CD4-positive, alpha-beta T cell treated with Interleukin-4 for 4 hours (primary cell): ENCODE measurements at places on chromosomes 4 and X.

DNA sequence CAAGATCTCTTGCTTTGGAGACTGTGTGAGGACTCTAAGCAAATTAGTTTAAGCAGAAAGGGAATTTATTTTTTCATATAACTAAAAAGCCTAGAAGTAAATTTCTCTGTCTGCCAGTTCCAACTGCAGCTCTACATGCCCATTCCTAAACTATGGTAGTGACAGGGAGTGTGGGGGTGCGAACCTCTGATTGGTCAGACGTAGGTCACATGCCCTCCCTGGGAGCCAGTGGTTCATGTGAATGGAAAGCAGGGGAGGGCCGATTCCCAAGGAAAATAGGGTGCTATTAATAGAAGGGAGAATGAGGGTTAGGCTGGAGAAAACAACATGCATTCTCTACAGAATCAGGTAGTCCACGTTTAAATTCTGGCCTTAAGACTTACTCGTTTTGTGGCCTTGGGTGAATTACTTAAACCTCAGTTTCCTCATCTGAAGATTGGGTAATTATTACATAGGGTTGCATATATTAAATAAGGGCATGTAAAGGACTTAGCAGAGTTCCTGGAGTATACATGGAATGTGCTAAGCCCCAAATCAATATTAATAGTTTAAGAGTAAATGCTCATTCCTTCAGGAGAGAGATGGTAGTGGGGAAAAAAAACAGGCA is 7.2 kb downstream of the RAB33B start:
- DNase-seq: no peak

DNA sequence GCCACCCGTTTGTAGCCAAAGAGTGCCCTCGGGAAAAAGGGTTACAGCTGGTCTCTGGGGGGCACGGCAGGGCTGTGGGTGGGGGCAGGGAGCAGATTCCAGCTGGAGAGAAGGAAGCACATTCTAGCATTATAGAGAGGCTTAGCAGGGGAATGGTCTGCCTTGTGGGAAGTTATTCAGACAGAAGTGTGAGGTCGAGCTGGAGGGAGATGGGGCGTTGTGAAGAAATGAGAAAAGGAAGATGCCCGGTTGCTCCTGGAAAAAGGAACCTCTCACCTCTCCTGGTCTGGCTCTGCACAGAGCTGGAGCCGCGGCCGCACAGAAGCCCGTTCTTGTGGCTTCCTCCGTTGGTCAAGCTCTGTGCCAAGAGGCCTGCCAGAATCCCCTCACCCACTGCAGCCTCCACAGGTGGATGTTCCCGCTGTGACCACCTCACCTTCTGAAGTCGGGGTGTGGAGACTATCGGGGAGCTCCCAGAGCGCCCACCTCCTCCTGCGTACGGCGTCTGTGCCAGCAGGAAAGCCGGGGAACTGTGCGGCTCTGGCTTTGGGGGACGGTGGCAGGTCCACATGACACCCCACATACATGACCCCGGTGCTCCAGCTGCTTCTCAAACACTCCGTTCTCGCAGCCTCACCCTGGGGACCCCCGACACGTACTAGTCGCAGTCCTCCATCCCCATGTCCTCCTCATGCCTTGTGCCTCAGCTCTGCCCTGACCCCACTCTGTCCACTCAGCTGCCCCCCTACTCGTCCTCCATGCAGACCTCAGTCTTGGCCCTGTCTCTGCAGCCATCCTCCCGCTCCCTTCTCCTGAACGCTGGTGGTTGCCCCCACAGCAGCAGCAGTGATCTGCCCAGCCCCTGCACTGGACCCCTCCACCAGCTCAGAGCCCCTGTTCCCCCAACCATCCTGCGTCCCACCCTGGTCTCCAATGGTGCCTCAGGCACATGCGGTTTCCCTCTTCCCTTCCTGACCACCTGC is 52.2 kb upstream of the HGFAC start:
- DNase-seq: no peak

GRCh38 chrX:38612281-38612680 is 50.9 kb downstream of the TSPAN7 start:
- DNase-seq: no peak

GRCh38 chr4:167897116-167897515 is 195.2 kb upstream of the ANXA10 start:
- no peak for DNase-seq

DNA sequence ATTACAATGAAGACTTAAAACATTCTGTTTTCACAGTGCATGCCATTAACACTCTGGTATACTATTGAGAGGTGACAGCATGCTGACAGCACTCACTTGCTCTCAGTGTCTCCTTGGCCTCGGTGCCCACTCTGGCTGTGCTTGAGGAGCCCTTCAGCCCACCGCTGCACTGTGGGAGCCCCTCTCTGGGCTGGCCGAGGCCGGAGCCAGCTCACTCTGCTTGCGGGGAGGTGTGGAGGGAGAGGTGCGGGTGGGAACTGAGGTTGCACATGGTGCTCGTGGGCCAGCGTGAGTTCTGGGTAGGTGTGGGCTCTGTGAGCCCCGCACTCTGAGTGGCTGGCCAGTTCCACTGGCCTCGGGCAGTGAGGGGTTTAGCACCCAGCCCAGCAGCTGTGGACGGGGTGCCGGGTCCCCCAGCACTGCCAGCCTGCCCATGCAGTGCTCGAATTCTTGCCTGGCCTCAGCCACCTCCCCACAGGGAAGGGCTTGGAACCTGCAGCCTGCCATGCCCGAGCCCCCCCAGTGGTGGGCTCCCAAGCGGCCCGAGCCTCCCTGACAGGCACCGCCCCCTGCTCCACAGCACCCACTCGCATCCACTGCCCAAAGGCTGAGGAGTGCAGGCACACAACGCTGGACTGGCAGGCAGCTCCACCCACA is 135.3 kb upstream of the AR start:
- DNase-seq: no peak

DNA sequence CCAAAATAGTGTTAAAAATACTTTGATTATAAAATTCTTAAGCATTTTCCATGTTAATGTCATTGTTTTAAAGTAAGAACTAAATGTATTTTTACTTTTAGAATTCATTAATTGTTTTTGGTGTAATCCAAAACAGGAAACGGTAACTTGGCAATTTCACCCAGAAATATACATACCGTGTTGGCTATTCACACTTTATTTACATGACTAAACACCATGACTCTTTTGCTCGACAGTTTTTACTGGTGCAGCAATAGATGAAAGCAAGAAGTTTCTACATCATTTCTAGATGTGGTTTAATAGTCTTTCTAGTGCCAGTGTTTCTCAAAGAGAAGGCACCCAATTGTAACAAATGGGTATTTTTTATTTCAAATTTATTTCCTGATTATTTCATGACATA is 25.6 kb upstream of the MAGEA1 start:
- DNase-seq: no peak

DNA sequence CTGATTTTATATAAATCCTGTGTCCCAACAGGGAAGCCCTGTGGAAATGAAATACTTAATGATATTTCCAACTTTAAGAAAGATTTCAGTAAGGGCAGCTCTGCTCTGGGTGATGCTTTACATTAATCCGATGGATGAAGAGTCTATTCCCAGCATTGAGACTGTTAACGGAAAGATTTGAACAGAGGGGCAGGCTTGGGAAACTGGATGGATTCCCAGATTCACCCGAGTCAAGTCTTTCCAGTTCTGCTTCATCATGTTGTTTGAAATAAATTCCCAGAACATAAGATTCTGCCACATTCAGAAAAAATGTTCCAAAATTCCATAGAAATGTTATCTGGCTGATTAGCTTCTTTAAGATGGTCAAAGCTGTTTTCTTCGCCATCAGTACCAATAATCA is 246.0 kb downstream of the FBXW7 start:
- DNase-seq: no peak

DNA sequence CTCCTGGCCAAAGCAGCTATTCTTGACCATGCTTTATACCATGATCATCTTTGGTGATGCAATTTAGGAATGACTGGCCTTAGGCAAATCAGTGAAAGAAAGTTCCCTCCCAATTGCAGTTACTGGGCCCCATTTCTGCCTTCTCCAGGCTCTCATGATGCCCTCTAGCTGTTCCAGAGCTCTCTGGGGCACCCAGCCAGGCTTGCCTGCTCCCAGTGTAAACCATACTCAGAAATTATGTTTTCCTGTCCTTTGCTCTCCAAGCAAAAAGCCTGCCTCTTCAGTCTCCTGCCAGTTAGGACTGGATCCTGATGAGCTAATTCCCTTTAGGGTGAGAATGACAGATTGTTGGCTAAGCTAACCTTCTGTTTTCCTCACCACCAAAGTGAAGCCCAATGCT is 85.3 kb upstream of the RBPJ start:
- DNase-seq: no peak

GRCh38 chr4:1623400-1623799 is 60.7 kb downstream of the FAM53A start:
- no peak for DNase-seq

DNA sequence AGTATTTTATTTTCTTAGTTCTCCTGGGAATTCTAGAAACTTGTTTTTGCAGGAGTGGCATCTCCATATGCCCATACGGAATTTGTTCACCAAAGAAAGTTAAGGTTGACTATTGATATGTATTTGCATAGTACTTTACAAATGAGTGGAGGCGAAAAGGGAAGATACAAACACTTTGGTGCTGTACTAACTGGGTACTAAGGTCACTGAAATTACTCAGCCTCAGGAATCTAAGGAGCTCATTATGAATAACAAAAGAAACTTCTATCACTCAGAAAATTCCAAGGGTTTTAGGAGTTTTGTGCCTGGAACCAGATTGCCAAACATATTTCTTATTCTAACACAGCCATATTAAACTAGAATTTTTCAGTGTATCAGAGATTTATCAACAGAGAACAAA is 27.4 kb upstream of the TMPRSS11B start:
- DNase-seq: no peak

DNA sequence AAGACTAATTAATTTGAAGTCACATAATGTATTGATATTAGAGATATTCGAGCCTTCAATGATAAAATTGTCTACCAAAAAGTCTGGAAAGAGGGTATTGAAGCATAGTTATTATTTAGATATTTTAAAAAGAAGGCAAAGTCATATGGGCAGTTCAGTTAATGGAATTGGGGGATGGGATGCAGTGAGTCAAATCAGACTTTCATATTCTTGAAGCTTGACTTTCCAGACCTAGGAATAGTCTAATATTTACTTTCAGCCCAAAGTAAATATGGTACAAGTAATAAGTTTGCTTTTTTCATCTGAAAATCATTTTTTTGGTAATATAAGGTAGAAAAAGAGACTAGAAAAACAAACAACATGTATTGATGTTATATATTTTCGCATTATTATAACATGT is 2017.8 kb downstream of the C4orf33 start:
- DNase-seq: no peak

- no peak for DNase-seq
These were observed 14.6 kb upstream of the ZNF630 start for GRCh38 chrX:48086082-48086481.

GRCh38 chrX:118115953-118116712 is 477 bp downstream of the KLHL13 start:
- no peak for DNase-seq

GRCh38 chr4:173316060-173316459 is 18.1 kb downstream of the HMGB2 start:
- DNase-seq: no peak
